ENCODE measurements at places on chromosomes 7 and 10. TPM values are rescaled to one million over a fixed set of nuclear protein-coding genes. Genes with fewer than 3 reads are reported as not detected.

- peak; percentile 97 for DNase-seq
These were observed 160.3 kb upstream of the KLF14 start for GRCh38 chr7:130894146-130894908.

- DNase-seq: no peak
These were observed 11.0 kb downstream of the IMPDH1 start for GRCh38 chr7:128398841-128399135.

- no peak for DNase-seq
These were observed 35.2 kb upstream of the WDFY4 start for GRCh38 chr10:48649349-48649944.

DNA sequence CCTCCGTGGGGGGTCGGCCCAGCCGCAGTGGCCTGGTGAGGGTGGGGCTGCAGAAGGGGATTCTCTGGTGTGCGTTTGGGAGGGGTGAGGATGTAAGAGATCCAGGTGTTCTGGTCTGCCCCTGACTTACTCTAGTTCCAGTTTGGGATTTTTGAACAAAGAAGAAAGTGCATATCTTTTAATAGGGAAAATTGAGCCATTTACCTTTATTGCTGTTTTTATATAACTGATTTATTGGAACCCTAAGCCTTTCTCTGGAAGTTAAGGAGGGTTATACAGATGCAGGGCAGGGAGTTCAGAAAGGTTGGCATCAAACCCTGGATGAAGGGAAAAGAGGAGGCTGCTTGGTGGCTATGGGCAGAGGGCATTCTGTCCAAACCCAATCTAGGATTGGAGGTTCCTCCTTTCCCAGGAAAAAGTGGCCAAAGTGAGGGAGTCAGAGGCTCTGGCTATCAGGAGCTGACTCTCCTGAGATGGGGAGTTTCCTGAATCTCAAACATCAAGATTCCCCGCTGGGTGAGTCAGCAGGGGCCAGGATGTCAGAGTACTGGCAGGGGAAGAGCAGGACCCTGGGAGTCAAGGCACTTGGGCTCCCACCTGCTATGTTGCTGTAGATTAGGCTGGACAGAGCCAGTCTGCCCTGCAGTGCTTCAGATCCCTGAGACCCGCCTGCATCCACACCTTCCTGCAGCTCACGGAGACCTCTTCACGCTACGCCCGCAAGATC is 67.5 kb downstream of the CLIP2 start:
- no peak for DNase-seq

GRCh38 chr7:126001349-126001748 is 1071.7 kb upstream of the POT1 start:
- DNase-seq: no peak

ZCCHC24 gene
- 7.0 TPM for total RNA-seq

GRCh38 chr10:114103284-114103683 is 59.6 kb downstream of the ADRB1 start:
- peak; percentile 58 for DNase-seq

GRCh38 chr10:73039635-73040034 is 57.0 kb downstream of the P4HA1 start:
- no peak for DNase-seq

PAPOLB gene
- 0.20 TPM for total RNA-seq

C10orf53 gene
- total RNA-seq: not detected

EVX1 gene
- total RNA-seq: 0.25 TPM
